Activated CD4-positive, alpha-beta T cell treated with anti-CD3 and anti-CD28 coated beads for 1 hour (primary cell): ENCODE measurements at places on chromosomes 12 and 14.

- DNase-seq: no peak
Measured at GRCh38 chr12:66092559-66093269, 37.8 kb downstream of the LLPH start.

DNA sequence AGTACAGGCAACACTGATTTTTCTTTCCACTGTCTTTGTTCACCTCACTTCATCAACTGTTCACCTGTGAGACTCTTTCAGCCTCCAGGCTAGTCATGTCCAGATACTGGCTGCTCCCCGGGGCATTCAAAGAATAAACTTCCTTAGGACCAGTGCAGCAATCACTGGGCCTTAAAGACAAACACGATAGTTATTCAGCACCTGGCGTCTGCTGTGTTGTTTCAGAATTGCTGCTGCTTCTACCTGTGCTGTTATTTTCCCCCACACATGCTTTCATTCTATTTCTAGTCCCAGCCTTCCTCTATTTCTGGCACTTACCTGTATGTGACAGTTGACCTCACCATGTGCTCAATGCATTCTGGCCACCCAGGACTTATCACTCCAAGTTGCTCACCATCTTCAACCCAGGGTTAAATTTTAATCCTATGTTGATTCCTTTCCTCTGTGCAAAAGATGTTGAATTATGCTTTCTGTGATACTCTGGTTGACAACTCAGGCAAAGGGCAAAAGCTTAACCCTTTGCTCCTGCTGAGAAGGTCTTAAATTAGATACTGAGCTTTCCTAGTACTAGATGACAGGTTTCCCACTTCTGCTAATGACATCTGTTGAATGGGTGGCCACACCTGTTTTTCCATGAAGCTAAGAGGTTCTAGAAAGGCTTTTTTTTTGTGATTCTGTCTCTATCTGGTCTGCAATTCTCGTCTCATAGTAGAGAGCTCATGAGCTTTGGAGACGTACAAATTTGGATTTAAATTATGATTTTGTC lies 41.4 kb downstream of the PTPRQ start:
- DNase-seq: no peak

DNA sequence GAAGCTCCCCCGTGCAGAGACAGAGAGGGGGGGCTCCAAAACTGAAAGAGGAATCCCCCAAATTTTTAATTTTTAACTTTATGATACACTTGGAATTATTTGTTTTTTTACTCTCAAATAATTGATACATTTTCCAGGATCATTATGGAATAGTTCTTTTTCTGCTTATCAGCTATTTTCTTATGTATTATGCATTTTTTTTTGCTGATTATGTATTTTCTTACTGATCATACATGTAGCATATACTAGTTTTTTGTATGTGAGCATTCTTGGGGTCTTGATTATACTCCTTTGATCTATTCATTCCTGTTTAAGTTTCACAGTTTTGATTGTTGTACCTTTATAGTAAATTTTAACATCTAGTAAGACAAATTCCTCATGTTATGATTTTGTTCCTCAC lies 55.5 kb upstream of the LDHB start:
- DNase-seq: no peak

DNA sequence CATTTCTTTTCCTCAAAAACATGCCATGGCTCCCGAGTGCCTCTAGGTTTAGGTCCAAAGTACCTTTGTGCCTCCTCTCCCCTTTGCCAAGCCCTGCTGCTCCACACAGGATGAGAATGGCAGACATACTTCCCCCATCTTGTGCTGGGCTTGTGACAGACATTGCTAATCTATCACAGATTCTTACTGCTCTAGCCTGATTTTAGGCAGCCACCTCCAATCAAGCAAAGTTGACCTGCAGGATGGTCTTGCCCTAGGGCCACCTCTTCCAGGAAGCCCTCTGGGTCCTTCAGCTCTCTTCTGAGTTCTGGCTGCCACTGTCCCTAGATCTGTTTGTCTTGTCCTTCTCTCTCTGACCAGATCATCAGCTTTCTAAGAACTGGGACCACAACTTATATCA lies 20.5 kb downstream of the FOXN4 start:
- no peak for DNase-seq

DNA sequence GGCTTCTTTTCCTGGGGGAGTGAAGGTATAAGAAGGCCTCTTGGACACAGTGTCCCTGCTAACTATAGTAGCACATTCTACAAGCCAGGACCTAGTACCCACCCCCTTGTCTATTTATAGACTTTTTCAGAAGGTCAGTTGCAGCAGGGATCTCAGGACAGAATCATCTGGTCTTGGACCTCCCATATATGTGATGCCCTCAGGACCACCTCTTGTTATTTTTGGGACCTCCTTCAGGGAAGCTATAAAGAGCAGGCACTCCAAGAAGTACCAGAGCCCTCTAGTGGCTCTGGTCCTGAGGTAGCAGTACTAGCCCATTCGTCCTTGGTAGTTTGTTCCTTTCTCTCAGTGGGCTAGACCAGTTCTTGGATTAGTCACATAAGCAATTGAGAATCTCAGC lies 4.3 kb downstream of the COQ10A start:
- DNase-seq: no peak

GRCh38 chr12:117403586-117404139 lies 42.2 kb upstream of the NOS1 start:
- DNase-seq: no peak
